ENCODE measurements at places on chromosomes 12 and 14.

DNA sequence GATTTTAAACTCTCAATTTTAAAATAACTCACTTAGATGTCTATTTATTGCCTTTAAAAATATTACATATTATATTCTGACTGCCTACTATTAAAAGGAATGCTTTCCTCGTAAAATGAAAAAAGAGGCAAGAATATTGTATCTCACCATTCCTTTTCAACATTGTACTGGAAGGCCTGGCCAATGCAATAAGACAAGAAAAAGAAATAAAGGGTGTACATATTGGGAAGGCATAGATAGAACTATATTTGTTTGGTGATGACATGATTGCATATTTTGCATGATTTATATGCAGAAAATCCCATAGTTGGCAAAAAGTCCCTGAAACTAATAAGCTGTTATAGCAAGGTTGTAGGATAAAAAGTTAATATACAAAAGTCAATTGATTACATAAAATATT is 474.6 kb upstream of the ATP2B1 start:
- no peak for DNase-seq

DNA sequence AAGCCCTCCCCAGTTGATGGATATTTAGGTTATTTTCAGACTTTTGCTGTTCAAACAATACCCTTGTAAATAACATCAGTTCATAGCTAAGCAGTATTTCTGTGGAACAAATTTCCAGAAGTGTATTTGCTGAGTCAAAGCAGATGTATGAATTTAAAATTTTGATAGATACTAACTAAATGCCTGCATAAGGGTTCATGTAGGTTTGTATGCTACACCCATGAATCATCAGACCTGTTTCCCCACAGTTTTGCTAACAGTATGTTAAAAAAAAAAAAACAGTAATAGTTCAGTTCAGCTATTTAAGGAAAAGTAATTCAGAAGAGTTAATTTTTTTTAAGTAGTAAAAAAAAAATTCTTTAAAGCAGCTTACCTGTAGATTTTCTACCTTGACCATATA is 236.1 kb upstream of the DIO2 start:
- DNase-seq: no peak

GRCh38 chr12:45089411-45090075 is 38.6 kb upstream of the DBX2 start:
- no peak for DNase-seq

DNA sequence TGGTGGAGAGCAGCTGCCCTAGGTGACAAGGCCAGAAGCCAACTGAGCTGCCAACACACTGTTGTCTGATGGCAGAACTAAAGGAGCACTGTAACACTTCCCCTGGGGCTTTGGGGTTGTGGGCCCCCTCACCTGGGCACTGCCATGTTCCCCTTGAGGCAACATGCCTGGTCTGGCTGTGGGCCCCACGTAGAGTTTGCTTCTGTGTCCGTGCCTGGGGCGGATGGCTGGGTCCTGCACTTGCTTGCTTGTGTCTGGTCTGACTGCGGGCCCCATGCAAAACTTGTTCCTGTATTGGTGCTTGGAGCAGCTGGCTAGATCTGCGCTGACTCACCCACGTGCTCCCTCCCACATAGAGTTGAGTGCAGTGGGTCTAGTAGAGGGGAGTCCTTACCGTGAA is 78.4 kb downstream of the MNAT1 start:
- DNase-seq: no peak

DNA sequence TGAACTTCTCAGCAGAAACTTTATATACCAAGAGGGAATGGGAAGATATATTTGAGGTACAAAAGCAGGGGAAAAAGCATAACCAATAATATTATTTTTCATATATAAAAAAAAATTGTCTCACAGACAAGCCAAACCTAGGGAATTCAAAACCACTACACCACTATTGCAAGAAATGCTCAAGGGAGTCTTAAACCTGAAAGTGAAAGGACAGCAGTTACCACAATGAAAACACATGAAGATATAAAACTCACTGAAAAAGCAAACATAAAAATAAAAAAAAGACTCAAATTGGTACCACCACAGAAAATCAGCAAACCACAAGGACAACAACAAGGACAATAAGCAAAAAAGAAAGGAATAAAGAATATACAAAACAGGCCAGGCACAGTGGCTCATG is 131.9 kb downstream of the CEP128 start:
- no peak for DNase-seq

- peak; percentile 53 for DNase-seq
These were observed 1.2 kb downstream of the PELI2 start for GRCh38 chr14:56119201-56119981.

- DNase-seq: no peak
These were observed 181.9 kb downstream of the PAH start for GRCh38 chr12:102735104-102735503.

- no peak for DNase-seq
These were observed 108.5 kb downstream of the PHLDA1 start for GRCh38 chr12:75922944-75923642.

GRCh38 chr14:71960494-71961353 is 28.5 kb downstream of the RGS6 start:
- no peak for DNase-seq

- DNase-seq: no peak
These were observed 152.4 kb downstream of the KIF26A start for GRCh38 chr14:104290756-104291122.

Measured in mesenchymal stem cell (in vitro differentiated cells and primary cell).